Activated CD4-positive, alpha-beta memory T cell treated with anti-CD3 and anti-CD28 coated beads for 36 hours (primary cell): ENCODE measurements at places on chromosomes 6 and 20. TPM values are rescaled to one million over a fixed set of nuclear protein-coding genes. Genes with fewer than 3 reads are reported as not detected.

The NHSL1 gene
- total RNA-seq = 0.95 TPM

DNA sequence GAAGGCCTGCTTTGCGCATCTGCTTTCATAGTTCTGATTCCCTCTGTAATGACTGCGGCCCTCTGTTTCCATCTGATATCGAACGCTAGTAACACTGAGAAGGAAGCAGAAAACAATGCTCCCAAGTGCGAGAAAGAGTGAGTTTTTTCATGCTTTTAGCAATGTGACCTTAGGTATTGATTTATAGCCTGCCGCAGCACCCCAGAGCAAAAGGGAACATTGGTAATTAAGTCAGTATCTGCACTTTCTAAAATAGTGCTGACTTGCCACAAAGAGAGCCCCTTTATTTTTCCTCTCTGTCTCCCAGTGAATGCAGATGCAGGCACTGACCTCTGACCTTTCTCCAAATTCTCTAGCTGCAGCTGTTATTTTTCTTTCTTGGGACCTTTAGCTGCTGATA is 129.8 kb downstream of the HDGFL1 start:
- H3K36me3 ChIP-seq = no peaks in the 10 kb centered on the region
- no peak for DNase-seq
- no peak overlapping the region for H3K4me3 ChIP-seq
- H3K27ac ChIP-seq = no peak overlapping the region

DNA sequence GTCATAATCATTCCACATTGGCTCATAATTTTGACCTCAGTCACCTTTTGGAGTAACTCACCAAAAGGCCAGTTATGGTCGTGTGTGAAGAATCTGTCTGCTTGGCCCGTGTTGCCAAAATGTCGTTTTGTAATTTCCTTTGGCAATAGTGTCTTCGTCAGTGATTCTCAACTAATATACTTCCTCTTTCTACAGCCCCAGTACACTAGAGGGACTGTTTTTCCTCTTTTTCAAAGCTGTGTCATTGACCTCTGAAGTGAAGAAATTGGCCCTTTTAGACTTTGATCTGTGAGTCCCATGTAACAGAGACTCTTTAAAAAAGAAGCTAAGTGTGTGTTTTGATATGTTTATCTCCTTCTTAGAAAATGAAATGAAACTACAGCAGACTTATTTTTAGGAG is 5.2 kb downstream of the FOXO3 start:
- H3K27ac ChIP-seq = peak overlapping the region; percentile 70
- peaks cover 68% of the 10 kb centered on the region for H3K4me1 ChIP-seq
- H3K4me3 ChIP-seq = no peak overlapping the region
- no peak for DNase-seq
- H3K36me3 ChIP-seq = peaks cover 36% of the 10 kb centered on the region

- no peaks in the 10 kb centered on the region for H3K4me1 ChIP-seq
- no peak for DNase-seq
- H3K27ac ChIP-seq = no peak overlapping the region
- H3K4me3 ChIP-seq = no peak overlapping the region
Observed at GRCh38 chr6:141050471-141050870, 1082.3 kb upstream of the GJE1 start.

DNA sequence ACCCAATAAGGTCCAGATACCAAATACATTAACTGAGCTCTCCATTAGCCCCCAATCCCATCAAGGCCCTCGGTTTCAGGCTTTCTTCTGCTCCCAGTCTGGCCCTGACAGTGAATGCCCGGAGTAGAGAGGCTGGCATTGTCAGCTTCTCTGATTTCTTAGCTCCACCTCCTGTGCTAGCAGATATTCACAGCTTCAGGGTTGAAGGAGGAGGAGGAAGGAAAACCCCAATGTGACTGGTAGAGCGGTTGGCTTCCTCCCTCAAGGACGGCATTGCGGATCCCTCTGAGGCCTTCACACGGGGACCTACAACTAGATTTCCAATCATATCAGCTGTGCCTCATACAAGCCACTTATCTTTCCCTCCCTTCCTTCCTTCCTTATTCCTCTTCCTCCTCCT is 164.1 kb upstream of the SYNDIG1 start:
- no peaks in the 10 kb centered on the region for H3K4me1 ChIP-seq
- H3K27me3 ChIP-seq = peaks cover 8% of the 10 kb centered on the region
- no peaks in the 10 kb centered on the region for H3K36me3 ChIP-seq
- DNase-seq = no peak

The VGLL2 gene
- not detected for total RNA-seq

The SMIM28 gene
- not detected for total RNA-seq

The CD93 gene
- 1.9 TPM for total RNA-seq

The CST2 gene
- total RNA-seq = not detected

The WFDC10B gene
- total RNA-seq = not detected

The TCEA2 gene
- 29.9 TPM for total RNA-seq

The OR2B2 gene
- total RNA-seq = not detected

The TFAP2B gene
- not detected for total RNA-seq

DNA sequence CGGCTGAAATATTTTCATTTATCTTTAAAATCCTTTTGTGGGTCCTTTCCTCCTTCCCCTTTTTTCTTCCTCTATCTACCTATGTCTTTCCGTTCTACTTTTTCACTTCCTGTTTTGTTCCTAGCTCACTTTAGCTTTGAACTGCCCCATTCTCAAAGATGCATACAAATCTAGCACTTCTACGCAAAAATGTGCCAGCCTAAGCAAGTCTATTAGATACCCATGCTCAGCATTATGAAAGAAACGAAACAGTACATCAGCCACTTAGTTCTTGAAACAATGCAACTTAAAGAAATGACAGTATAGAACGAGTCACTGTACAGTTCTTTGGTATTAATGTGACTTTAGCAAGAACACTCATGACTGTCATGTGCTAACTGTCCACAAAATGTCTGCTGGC is 47.3 kb upstream of the MARCKS start:
- no peak overlapping the region for H3K4me3 ChIP-seq
- no peak overlapping the region for H3K27ac ChIP-seq
- peaks cover 3% of the 10 kb centered on the region for H3K4me1 ChIP-seq

GRCh38 chr6:73231986-73232391 is 6.7 kb upstream of the KHDC1L start:
- DNase-seq = no peak
- H3K4me1 ChIP-seq = no peaks in the 10 kb centered on the region
- H3K27ac ChIP-seq = no peak overlapping the region
- H3K4me3 ChIP-seq = no peak overlapping the region
- H3K36me3 ChIP-seq = no peaks in the 10 kb centered on the region
- H3K27me3 ChIP-seq = no peaks in the 10 kb centered on the region

The MANEA gene
- total RNA-seq = 18.7 TPM

DNA sequence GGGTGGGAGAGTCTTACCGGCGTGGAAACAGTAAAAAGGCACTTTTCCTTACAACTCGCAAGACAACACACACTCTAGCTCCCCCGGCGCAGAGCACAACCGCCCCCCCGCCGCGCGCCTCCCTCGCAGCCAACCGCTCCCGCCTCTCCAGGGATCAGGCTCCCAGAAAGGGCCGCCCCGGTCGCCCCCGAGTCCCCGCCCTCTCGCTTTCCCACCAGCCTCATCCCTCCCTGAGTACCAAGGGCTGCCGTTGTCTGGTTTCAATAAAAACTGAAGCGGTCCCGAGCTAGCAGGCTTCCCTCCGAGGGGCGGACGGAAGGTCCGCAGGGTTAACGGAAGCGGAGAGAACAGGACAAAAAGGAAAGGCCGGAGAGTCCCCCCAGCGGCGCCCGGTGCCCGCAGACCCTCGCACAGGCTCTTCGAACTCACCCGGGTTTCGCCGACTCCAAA is 804 bp downstream of the ELOVL5 start:
- DNase-seq = peak; percentile 71
- no peaks in the 10 kb centered on the region for H3K27me3 ChIP-seq
- peaks cover 50% of the 10 kb centered on the region for H3K4me1 ChIP-seq
- peaks cover 17% of the 10 kb centered on the region for H3K36me3 ChIP-seq
- H3K27ac ChIP-seq = peak overlapping the region; percentile 95

DNA sequence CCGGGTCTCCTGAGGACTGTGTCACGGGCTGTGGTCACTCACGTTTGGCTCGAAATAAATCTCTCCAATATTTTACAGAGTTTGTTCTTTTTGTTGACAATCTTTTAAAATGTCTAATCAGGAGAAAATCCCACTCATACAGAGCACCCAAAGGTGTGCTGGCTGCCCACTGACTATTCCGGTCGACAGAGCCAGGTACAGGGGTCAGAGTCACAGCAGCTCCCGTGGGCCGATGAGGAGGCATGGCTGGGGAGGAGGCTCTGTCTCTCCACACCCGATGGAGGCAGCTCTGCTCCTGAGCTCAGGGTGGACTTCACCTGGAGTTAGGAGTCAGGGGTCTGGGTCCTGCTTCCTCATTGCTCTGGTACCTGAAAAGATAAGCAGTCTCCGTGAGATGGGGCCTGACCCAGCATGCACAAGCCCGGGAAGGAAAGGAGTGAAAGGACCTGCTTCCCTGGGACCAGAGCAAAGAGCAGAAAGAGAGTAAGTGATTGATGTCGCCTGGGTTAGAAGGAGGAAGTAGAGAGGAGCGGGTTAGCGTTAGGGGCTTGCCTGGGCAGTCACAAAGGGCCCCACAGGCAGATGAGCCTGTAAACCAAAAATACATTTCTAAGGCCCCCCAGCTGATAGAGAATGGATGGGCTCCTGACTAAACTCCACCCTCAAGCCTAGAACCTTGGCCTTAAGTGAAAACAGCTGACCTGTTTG is 53.5 kb upstream of the UNC93A start:
- no peak for DNase-seq
- no peak overlapping the region for H3K27ac ChIP-seq

The SLC35D3 gene
- total RNA-seq = not detected
